ENCODE measurements at places on chromosomes 4 and X.

DNA sequence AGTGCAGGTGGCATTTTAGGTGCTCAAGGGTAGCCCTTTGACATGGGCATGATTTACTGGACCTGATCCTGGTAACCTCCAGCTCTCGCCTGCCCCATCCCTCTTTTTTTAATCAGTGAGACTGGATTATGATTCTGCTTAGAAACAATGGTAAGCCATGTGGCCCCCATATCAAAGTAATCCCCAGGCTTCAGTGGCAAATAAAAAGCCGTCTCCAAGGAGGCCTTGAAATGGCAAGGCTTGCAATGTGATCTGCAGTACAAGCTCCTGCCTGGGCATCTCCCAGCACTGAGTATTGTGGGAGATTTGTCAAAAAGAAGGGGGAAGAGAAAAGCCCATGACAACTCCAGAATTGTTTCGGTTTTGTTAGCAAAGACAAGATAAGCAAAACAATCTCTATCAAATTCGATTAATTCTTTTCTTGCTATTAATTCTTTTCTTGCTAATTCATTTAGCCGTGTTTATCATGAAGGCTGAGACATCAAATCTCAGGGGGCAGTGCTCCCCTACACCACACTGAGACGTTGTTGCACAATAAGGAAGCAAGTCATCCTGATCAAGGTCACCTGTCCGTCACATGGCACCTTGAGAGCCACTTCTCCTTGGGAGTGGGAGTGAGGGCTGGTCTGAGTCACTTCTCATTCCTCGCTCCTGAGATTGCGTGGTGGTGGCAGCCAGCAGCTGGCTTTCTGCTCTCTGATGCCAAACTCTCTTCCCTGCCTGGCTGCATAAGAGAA is 312.7 kb upstream of the GATB start:
- DNase-seq = peak; percentile 61

GRCh38 chrX:8273451-8273895 is 102.4 kb upstream of the VCX2 start:
- DNase-seq = no peak

DNA sequence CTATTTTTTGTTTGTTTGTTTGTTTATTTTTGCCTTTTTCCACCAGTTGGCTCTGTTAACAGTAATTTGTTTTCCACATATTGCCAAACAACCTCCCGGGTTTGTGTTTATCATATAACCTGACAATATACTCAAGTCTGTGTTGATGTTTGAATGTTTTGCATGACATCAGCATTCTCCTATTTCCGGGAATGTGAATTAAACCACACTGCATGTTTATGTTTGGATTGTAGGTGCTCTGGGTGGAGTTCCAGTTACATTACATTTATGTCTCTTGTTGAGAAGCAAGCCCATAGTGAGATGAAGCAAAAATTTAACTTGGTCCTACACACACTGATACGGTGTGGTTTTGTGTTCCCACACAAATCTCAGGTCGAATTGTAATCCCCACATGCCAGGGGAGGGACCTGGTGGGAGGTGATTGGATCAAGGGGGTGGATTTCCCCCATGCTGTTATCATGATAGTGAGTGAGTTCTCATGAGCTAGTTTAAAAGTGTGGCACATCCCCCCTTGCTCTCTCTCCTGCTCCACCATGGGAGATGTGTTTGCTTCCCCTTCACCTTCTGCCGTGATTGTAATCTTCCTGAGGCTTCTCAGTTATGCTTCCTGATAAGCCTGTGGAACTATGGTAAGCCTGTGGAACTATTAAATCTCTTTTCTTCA is 54.4 kb upstream of the CLNK start:
- no peak for DNase-seq

DNA sequence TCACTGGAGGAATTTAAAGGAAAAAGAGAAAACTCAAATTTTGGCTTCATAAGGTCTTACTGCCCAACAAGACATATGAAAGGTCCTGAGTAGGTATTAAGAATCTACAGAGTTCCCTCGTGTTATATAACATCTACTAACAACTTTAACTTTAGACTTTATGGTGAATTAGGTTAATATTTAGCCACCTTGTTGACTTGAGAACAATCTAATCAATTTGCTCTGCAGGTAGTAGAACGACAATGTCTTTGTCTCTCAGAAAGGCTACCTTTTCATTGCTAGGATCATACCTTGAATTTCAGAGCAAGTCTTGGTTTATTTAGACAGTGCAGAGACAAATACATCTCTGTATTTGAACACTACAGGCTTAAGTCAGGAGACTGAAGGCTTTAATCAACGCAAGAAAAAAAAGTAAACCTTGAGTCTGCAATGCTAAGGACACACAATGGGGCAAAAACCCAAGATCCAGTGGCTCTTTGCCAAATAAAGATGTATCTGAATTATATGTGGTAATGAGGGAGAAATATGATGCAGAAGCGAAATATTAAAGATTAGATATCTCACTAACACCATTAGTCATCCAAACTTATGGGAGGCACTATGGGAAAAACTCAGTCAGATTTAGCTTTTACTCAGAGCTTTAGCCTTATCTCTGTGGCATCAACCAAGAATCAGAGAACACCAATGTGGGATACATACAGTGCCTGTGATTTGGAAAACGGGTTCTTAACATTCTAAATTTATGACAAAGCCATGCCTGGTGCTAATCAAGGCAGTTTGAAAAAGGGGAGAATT is 93.6 kb upstream of the FTHL17 start:
- no peak for DNase-seq

- DNase-seq = peak; percentile 78
Measured at GRCh38 chr4:95548738-95549245, at the start of gene UNC5C. Gene UNC5C (minus strand): TSS chr4:95548973.

DNA sequence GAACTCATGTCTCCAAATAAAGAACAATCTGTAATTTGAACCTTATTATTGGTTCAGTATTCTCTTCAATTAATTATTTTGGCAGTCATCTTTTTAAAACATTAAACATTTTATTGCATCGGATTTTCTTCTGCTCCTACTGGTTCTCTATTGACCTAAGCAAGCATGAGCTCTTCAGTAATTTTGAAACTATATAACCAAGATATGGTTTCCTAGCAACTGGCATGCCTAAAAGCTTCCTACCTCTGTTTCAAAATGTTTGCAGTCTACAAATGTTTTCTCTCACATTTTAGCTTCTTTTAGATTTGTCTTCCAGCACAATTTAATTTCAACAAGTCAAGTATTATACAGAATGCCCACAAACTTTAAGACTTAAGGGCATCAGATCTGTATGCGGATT is 371.3 kb downstream of the GPM6A start:
- no peak for DNase-seq

GRCh38 chrX:139842326-139843185 is 90.3 kb downstream of the ATP11C start:
- no peak for DNase-seq

- DNase-seq = no peak
Measured at GRCh38 chrX:125439194-125439849, 119.7 kb downstream of the TEX13C start.

DNA sequence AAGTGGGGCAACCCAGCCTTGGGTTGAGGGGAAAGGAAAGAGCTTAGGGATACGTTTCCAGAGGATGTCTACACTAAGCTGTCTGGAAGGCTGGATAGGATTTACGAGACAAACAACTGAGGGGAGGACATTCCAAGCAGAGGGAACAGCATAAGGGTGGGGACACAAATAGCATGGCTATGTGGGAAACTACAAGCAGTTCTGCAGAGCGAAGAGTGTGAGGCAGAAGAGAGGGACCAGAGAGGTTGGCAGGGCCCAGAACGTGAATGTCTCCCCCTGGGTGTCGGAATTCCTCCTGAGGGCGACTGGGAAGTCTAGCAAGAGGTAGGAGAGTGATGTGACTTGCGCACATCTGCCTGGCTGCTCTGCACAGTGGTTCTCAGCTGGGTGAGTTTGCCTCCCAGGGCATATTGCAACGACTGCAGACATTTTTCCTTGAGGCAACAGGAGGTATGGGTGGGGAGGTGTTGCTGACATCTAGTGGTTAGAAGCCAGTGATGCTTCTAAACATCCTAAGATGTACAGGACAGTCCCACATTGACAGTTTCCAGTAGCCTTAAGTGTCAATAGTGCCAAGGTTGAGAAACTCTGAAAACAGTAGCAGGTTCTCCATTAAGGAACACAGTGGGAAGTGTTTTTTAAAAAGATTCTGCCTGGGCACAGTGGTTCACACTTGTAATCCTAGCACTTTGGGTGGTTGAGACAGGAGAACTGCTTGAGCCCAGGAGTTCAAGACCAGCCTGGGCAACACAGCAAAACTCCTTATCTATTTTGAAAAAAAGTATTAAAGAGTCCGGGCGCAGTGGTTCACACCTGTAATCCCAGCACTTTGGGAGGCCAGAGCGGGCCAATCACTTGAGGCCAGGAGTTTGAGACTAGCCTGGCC is 9.2 kb downstream of the NDUFA1 start:
- DNase-seq = peak; percentile 45

DNA sequence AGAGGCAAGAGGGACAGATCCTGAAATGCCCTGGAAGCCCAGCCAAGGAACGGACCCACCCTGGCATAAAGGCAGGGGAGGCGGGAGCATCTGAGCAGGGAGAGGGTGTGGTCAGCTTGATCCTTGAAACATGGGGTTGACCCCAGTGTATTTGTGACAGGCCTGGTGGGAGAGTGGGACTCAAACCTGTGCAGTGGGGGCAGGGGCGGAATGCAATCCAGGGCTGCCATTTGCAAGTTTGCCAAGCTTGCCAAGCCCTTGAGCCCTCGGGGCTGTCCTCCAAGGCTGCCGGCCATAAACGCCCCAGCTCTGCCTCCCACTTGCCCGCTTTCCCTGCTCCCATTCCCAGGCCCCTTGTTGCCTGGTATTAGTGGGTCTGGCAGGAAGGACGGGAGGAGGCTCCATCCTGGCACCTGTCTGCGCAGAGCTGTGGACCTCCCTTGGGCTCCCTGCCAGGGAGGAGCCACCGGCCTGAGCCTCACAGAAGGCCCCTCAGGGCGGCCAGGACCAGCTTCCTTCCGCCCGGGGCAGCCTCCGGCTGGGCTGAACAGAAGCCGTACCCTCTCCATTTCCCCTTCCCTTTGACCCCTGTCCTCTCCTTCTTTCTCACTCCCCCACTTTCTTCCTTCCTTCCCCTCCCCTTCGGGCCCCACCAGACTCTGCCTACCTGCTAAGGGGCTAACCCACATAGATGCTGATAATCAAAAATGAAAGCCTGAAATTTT is 661 bp downstream of the S100P start:
- DNase-seq = no peak

DNA sequence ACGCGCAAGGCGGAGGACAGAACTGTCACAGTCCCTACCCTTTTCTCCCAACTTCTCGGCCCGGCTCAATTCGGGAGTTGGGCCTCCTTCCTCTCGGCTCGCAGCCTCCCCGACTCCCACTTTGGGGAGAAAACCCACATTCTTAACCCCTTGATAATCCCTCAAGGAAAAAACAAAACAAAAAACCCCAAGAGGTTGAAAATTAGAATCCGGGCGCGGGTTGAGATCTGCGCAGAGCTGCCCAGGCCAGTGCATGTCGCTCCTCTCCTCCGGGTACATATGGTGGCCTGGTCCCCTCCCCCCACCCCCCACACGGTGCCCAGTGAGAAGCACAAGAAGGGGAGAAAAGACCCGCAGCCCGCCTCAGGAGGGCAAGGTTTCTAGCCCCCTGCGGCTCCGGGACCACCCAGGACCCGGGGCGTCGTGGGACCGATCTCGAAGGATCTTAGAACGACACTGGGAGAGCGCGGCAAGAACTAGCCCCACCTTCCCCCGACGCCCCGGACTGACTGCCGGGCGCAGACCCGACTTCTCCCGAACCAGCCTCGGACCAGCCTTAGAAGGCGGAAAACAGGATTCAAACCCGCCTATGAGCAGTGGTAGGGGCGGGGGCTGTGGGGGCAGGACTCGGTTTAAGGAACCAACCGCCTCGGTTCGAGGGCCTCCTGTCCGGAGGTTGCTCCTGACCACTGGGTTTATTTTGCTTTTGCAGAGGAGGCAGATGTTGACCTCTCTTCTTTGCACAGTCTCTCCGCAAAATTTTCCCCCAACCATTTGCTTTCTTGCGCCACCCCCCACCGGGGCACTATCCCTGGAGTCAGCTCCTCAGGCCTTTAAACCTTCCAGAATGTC is 2.5 kb upstream of the PDGFRA start:
- DNase-seq = peak; percentile 71

DNA sequence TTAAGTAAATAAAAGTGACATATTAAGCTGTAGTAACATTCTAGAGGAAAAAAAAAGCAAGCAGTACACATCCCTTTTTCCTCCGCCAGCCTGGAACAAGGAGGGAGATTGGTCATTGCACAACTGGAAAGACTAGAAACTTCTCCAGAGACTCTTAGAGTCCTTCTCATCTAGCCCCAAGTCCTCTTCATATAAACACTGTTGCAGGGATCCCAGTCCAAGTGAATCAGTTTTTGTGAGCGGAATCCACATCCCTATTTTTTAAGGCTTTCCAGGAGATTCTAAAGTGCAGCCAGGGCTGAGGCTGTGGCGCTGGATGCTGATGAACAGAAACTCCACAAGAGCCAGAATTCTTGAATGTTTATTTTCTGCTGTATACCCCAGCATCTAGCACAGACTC is 23.8 kb downstream of the REELD1 start:
- DNase-seq = no peak

- DNase-seq = peak; percentile 55
Measured at GRCh38 chrX:13778916-13779315, 38.0 kb downstream of the GPM6B start.

DNA sequence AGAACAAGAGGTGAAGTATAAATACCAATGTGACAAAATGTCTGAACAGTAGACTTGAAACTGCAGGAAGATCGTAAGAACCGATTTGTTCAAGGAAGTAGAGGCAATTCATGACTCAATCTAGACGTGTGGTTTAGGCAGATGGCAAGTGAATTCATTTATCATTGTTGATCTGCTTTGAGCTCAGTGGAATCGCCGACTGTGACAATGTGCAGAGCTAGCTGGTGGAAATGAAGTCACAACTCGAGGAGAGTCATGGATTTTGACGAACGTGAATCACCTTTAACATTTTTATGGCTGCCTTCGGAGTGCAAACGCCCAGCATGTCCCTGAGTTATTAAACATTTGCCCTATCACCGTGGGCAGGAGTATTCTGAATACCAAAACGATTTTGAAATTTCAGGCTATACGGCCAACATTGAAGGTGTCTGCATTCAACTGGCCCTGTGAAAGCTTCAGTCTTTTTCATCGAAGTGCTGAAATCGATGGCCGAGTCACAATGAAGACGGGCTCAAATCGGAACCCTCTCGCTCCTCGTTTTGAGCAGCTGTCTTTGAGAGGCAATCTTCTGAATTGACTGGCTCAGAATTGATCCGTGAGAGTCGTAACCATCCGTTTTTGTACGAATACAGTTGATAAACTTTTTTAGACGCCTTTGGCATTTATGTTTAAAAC is 689 bp upstream of the OGT start:
- peak; percentile 79 for DNase-seq

- no peak for DNase-seq
Measured at GRCh38 chr4:162510115-162510514, 346.3 kb upstream of the FSTL5 start.

Measured in suppressor macrophage treated with lipopolysaccharide for 1 hour (primary cell).